H7 (cell line): ENCODE measurements at places on chromosomes 4 and X.

- DNase-seq = no peak
These were observed 38.0 kb downstream of the MANBA start for GRCh38 chr4:102722740-102723139.

DNA sequence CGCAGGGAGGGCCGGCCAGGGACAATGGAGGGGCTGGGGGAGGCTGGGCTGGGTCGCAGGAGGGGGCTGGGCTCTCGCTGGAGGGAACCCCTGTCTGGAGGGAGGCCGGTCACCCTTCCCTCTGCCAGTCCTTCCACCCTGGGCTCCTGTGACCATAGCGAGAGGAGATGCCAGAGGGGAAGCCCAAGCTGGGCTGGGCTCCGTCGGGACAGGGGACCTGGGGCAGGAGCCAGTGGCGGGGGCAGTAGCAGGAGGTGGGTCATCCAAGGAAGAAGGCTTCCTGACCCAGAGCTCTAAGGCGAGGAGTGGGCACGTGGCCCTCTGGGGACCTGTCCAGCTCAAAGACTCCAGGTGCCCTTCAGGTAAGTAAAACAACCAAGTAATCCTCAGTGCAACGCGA lies 16.9 kb downstream of the CTAG1B start:
- peak; percentile 25 for DNase-seq

DNA sequence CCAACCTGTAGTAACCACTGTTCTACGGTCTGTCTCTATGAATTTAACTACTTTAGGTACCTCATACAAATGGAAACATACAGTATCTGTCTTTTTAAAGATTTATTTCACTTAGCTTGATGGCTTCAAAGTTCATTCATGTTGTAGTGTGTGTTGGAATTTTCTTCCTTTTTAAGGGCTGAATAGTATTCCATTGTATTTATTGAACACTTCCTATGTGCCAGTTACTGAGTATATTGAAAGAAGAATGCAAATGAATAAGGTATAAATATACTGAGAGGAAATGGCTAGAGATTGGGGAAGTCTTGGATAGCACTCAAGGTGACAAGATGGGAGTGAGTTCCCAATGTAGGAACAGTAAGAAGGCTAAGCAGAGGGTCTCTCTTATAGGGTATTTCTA lies 17.3 kb downstream of the TBC1D19 start:
- no peak for DNase-seq

DNA sequence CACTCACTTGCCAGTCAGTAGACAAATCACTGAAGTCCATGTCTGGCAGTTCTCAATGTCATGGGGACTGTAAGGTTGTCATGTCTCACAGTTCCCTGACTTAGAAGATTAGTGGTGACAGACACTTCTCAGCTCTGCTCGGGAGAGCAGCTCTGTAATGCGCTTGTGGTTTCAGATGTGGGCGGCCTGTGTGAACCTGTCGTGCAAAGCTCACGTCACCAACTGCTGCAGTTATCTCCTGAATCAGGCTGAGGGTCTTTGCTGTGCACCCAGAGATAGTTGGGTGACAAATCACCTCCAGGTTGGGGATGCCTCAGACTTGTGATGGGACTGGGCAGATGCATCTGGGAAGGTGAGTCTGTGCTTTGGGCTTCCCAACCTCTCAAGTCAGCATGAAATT lies at the start of gene IL9R:
Gene IL9R (plus strand): TSS at position 261 of the 400 bp plus-strand sequence. CDS start 64 bp downstream, at position 325.
- no peak for DNase-seq

- no peak for DNase-seq
These were observed 579 bp downstream of the IL3RA start for GRCh38 chrX:1336948-1337779.

DNA sequence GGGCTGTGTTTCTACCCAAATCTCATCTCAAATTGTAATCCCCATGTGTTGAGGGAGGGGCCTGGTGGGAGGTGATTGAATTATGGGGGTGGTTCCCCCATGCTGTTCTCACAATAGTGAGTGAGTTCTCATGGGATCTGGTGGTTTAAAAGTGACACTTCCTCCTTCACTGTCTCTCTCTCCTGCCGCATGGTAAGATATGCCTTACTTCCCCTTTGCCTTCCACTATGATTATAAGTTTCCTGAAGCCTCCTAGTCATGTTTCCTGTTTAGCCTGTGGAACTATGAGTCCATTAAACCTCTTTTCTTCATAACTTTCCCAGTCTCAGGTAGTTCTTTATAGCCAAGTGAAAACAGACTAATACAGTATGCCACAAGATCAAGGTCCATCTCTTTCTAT lies 70.0 kb upstream of the MSX1 start:
- no peak for DNase-seq

DNA sequence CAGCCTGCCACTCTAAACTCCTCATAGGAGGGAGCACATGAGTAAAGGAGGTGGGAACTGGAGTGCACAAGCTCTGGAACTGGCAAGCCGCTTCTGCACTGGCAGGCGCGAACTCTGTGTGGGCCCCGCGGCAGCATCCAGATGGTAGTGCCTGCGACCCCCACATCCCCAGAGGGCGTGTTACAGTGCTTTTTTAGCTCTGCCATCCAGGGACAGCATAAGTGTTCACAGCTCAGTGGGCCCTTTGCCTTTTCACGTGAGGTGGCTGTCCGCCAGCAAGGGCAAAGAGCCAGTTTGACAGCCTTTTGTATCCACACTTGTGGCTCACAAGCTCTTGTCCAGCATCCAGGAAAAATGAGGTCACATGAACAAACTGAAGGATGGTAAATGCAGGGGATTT lies 581.6 kb upstream of the DIAPH2 start:
- DNase-seq = no peak

- no peak for DNase-seq
These were observed 57.0 kb upstream of the LRAT start for GRCh38 chr4:154686838-154687237.

- DNase-seq = no peak
These were observed 55.7 kb downstream of the HTT start for GRCh38 chr4:3130201-3130600.

DNA sequence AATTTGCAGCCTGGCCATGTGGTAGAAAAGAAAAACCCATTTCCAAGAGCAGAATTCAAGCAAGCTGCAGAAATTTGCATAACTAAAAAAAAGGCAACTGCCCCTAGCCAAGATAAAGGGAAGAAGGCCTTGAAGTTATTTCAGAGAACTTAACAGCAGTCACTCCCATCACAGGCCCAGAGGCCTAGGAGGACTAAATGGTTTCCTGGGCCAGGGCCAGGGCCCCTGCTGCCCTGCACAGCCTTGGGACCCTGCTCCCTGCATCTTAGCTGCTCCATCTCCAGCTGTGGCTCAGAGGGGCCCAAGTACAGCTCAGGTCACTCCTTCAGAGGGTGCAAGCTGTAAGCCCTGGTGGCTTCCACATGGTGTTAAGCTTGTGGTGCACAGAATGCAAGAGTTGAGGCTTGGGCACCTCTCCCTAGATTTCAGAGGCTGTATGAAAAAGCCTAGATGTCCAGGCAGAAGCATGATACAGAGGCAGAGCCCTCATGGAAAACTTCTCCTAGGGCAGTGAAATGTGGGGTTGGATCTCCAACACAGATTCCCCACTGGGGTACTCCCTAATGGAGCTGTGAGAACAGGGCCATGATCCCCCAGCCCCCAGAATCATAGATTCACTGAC lies 6.7 kb upstream of the MID2 start:
- no peak for DNase-seq

GRCh38 chr4:14977830-14978229 lies 24.5 kb upstream of the CPEB2 start:
- DNase-seq = no peak

GRCh38 chr4:129429581-129430320 lies 333.8 kb downstream of the C4orf33 start:
- no peak for DNase-seq

DNA sequence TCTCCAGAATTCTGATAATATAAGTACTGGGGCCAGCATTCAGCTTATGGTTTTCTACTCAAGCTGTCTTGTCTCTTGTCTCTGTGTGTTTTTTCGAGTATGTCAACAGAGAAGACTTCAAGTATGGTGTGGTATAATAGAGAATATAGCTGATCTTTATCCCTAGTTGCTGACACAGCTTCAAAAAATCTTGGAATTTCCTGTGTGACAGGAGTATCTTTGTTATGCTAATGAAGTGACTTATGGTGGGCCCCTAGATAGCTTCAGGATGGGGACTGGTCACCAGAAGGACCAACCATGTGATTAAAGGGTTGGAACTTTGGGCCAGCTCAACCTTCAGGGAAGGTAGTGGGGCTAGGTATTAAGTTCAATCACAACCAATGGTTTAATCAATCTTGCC lies 2.9 kb downstream of the GPRASP3 start:
- no peak for DNase-seq

DNA sequence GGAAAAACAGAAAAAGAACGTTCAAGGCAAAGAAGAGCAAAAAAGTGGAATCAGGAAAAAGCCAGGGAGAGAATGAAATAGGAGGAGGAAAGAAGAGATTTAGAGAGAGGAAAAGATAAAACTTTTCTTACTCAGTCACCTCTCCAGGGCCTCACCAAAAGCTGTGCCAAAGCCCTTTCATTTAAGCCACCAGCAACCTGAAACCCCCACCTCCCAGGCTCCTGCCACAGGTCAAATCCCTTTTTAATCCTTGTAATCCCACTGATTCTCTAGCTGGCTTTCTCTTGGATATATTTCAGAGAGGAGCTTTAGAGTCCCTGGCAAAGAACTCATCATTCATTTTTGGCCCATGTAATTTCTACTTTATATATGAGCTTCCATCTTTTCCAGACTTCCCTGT lies 25.7 kb upstream of the XIAP start:
- DNase-seq = no peak

DNA sequence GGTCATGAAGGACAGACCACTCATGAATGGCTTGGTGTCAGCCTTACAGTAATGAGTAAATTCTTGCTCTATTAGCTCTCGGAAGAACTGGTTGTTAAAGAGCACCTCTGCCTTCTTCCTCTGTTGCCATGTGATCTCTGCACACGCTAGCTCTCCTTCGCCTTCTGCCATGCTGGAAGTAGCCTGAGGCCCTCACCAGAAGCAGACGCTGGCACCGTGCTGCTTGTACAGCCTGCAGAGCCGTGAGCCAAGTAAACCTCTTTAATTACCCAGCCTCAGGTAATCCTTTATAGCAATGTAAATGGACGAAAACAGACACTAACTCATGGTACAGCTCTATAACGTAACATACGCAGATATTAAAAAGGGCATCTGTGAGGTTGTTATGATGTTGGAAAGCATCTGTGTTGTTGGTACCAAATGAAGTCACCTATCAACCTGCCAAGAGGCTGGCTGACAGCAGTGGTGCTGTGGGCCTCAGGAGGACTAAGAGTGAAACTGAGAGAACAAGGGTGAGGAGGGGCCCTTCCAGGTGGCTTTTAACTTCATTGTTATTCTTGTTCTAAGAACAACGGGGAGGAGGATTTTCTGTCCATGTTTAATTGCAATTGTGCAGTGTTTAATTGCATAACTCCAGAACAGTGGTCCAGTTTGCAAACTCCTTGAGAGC lies 69.2 kb downstream of the CRMP1 start:
- DNase-seq = no peak
